ENCODE measurements at places on chromosomes 11 and 22.

GRCh38 chr11:28675183-28675582 is 567.0 kb downstream of the METTL15 start:
- no peak for DNase-seq

GRCh38 chr11:62909107-62909894 is 11.9 kb downstream of the CHRM1 start:
- peak; percentile 71 for DNase-seq

GRCh38 chr11:57345555-57346211 is 7.5 kb downstream of the P2RX3 start:
- peak; percentile 63 for DNase-seq

DNA sequence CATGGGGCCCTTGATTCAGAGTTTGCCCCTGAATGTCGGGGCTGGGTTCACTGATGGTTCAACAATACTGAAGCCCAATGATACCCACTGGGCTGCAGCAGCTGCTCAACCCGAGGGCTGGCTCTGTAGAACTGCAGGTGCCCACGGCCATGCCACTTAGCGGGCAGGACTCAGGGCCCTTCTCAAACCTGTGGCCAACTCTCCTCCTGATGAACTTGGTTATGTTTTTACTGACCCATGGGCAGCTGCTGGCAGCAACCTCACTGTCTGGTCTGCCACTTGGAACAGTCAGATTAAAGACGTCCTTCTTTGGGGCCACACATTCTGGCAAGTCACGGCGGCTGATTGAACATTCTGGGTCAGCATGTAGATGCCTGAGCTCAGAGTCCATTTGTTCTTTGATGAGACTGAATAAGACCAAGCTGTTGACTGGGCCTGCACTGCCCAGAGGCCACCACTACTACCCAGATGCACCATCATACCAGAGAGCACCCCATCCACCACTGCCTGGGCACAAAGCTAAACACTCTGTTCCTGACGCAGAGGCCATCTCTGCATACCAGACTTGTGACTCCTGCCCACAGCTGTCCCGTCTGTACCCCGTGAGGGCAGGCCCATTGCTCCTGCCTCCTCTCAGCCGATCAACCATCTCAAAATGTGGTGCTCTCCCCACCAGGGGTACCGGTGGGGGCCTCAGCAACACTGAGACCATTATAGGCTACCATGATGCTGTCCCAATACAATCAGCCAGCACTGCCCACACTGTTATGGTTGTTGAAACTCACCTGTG is 67.8 kb downstream of the SHANK2 start:
- DNase-seq, result no peak

DNA sequence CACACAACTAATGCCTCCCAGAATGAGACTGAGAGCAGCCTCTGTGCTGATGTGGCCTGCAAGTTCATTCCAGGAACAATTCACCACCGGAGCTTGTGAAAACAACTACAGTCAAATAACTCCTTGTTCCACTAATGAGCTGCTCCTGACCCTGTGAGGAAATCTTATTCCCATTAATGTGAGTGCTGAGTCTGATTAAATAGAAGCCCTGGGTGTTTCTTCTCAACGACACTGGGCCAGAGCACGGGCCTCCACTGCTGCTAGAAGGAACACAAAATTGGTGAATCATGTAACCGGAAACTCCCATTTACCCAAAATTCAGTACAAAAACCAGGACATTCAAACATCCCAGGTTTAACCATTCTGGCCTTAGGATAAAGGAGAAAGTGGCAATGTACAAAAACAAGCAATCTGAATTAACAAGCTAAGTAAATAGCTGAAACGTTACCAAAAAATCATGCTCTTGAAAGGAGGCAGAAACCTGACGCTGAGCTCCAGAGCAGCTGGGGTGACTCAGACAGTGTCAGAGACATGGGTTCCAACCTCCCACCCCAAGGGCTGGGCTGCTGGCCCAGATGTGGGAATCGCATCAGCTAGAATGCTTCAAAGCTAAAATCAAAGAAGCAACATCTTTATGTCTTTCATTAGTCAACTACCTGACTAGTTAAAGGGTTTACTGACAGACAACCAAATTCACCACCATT is 26.7 kb downstream of the SERGEF start:
- DNase-seq, result no peak

DNA sequence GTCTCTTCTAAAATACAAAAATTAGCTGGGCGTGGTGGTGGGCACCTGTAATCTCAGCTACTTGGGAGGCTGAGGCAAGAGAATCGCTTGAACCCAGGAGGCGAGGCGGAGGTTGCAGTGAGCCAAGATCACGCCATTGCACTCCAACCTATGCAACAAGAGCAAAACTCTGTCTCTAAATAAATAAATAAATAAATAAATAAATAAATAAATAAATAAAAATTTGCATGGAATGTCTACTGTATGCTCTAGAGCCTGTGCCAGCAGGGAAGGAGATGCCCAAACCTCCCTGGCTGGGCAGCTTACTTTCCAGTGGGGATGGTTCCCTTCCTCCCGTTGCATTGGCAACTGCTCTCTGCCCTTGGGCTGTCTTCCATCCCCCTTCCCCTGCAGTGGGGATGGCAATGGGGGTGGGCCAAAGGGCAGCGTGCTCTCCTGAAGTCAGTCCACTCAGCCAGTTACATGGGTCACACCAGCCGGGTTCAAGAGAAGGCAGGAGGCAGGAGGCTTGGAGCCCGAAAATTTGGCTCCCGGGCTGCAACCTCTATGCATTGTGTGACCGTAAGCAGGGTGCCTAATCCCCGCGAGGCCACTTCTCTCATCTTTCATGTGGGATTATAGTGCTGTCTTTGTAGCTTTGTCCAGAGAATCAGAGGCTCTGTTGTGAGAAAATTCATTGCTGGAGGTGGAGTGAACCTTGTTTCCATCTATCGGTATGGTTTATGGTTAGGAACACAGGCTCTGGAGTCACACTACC is 1.4 kb upstream of the LRRC10B start:
- no peak for DNase-seq

DNA sequence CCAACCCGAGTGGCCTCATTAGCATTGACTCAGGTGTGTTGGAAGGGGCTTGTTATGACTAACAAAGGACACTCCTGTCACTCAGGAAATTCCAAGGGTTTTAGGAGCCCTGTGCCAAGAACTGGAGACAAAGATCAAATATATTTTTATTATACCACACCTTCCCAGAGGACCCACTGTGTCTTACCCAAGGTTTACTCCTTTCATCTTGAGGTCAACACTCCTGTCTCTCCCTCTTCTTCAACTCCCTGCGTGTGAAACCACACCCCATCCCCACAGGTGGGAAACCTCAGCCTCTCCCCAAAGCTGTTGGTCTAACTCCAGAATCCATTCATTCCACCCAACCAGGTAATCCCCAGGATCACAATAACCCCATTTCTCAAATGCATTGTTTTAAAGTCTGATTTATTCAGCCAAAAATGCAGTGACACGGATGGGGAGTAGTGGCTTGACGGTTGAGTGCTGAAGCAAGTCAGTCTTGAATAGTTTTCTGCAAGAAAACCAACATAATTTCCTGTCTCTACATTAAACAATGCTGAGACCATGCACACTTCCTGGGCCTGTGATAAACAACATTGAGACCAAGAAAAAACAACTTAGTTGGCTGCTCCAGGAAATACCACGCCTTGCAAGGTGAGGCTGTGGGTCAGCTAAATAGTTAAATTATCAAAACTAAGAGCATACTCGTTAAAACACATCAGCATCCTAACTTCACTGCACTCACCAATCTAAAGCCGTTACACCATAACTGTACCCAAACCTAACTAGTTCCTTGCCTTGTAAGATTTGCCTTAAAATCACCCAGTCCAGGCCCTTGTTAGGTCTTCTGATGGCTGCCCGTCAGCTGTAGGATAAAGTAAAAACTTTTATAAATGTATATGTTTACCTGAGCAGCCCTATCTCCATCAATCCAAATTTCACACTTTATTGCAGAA is 38.5 kb upstream of the SPON1 start:
- no peak for DNase-seq

- DNase-seq, result peak; percentile 17
Measured at GRCh38 chr11:121523581-121524232, 70.9 kb upstream of the SORL1-AS1 start.

- no peak for DNase-seq
Measured at GRCh38 chr11:69512790-69513189, 31.3 kb downstream of the LINC01488 start.

DNA sequence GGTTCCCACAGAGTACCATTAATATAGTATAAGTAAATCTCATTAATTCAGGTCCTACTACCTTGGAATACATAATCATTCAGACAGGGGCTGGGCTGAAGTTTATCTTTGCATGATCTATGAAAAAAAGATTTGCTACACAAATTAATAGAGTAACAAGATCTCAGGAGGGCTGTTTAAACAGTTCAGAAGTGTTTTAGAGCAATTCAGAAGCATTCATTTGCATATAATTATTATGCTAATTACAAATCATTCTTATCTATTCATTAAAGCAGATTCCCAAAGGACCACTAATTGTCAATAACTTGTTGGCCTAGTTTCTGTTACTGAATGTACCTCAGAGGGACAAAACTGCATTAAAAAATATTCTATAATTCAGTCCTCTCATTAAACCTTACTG is 40.5 kb downstream of the PITPNB start:
- DNase-seq, result no peak

DNA sequence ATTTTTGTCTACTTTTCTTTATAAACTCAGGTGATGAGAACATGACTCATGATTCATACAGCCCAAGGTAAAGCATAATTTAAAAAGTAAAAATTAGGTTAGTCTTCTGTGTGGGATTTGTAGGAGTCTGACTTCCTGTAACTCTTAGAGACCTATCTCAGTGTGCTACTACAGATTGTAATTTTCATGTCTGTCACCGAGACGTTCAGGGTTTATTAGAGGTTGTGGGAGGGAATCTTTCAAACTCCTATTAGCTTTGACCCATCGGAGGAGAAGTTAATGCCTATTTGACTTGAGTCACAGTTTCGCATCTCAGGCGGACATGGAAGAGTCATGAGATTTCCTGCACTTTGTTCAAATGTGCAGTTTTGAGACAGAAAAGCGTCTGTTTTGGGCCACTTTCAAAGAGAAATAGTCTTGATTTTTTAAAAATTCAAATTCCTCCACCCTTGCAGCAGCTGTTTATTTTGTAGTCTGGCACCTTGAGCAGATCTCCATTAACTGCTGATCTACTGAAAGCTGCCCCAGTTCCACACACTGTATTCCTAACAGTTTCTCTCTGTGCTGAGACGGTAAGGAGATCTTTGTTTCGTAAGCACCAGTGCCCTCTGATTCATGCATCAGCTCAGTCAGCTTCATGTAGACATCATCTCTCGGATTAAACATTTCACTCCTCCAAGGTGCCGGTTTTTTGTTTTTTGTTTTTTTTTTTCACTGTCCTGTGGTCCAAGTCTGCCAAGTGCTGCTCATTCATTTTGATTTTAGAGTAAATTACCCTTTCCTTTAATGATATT is 24.3 kb downstream of the ALKBH3 start:
- no peak for DNase-seq

DNA sequence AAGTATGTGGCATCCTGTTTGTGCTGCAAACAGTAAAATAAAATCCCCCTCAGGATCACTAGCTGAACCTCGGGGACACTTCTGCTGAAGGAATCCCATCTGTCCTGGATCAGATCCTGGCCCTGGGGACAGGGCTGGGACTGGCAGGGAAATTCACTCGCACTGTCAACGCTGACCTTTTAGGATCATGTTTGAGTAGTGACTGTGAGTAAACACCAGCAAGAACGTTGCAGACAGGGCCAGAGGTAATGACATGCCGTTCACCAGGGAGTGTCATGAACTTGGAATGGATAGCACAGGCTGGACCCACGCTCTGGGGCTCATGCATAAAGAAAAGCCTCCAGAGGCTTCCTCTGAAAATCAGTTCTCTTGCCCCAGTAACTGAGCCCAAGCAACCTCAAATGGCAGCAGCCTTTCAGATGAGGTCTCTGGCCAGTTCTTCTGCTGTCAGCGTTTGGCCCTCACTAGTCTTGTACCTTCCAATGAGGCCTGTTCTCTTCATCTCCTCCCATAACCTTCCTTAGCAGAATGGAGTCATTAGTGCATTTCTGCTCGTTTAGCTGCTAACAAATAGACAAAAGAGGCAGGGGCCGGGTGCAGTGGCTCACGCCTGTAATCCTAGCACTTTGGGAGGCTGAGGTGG is 51.0 kb upstream of the BARX2 start:
- peak; percentile 58 for DNase-seq

GRCh38 chr22:33565580-33565995 is 354.7 kb downstream of the LARGE1 start:
- no peak for DNase-seq

DNA sequence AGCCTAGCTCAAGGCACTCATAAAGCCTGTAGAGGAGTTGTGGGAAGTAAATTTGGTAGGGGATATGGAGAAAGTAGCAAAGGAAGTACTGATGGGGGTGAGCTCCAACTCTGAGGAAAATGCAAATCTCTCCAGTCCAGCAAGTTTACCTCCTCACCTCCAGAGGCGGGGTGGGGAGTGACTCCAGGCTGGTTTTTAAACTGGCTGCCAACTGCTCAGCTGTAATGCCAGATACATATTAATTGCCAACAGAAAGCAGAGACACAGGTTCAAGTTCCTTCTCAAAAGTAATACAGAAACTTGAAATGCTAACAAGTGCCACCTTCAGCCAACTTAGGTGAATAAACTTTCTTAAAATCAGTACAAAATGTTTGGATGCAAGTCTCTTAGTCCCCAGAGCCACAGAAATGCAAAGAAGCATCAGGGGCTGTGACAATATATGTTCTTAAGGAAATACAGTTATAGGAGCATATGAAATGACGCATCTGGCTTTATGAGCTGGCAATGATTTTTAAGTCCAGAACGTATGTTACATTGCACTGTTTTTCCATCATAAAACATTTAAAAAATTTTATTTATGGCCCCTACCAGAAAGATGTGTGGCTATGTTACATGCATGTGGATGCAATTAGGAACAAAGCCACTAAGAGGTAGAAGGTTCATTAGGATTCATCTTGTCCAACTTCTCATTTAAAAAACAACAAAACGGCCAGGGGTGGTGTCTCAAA is 436.4 kb upstream of the CCDC90B start:
- DNase-seq, result no peak

DNA sequence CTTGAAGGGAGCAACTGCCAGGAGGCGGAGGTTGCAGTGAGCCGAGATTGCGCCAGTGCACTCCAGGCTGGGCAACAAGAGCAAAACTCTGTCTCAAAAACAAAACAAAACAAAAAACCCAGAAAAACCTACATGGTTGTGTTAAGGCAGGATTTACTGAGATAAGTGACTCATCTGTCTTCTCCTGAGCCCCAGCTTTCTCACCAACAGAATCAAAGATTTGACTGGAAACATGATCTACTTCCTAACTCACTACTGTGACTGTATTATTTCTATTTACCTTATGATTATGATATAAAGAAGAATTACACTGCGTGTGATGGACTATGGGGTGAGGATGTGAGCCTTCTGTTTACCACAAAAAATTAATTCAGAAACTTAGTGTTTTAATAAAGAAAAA is 21.8 kb downstream of the FAM118B start:
- DNase-seq, result no peak
